ENCODE measurements at places on chromosomes 7 and 10. TPM values are rescaled to one million over a fixed set of nuclear protein-coding genes. Genes with fewer than 3 reads are reported as not detected.

Gene ZNF365
- 0.40 TPM for total RNA-seq

Gene OR2A12
- total RNA-seq: not detected

Gene CWF19L1
- total RNA-seq: 14.0 TPM

Gene FAM131B
- 6.6 TPM for total RNA-seq

Measured in mucosa of gallbladder (tissue), 1 donor.